ENCODE measurements at places on chromosomes 1 and 21. TPM values are rescaled to one million over a fixed set of nuclear protein-coding genes. Genes with fewer than 3 reads are reported as not detected.

The FOXD3 gene
- 1.2 TPM for total RNA-seq

The PADI2 gene
- total RNA-seq: 0.39 TPM

The LHX4 gene
- total RNA-seq: not detected

The ZNF648 gene
- not detected for total RNA-seq

The LDLRAD1 gene
- total RNA-seq: not detected

The ZNF281 gene
- total RNA-seq: 12.8 TPM

The CRP gene
- 0.42 TPM for total RNA-seq

The SNAPIN gene
- 60.7 TPM for total RNA-seq

The ATP1A4 gene
- 2.1 TPM for total RNA-seq

The OR10T2 gene
- not detected for total RNA-seq

The NTNG1 gene
- total RNA-seq: 0.78 TPM

The TFF2 gene
- not detected for total RNA-seq

The EPHB2 gene
- 1.5 TPM for total RNA-seq

The OR2AK2 gene
- not detected for total RNA-seq

The YBEY gene
- total RNA-seq: 17.2 TPM

The CSF3R gene
- total RNA-seq: 8.2 TPM

The PRAMEF12 gene
- not detected for total RNA-seq

The ZNF124 gene
- total RNA-seq: 47.4 TPM

The CHD5 gene
- 16.6 TPM for total RNA-seq

The GPATCH2 gene
- 12.2 TPM for total RNA-seq

The FCRL6 gene
- total RNA-seq: not detected

Data from esophagus muscularis mucosa (tissue), 4 donors.